D721Med (cell line): ENCODE measurements at places on chromosomes 3 and 15.

DNA sequence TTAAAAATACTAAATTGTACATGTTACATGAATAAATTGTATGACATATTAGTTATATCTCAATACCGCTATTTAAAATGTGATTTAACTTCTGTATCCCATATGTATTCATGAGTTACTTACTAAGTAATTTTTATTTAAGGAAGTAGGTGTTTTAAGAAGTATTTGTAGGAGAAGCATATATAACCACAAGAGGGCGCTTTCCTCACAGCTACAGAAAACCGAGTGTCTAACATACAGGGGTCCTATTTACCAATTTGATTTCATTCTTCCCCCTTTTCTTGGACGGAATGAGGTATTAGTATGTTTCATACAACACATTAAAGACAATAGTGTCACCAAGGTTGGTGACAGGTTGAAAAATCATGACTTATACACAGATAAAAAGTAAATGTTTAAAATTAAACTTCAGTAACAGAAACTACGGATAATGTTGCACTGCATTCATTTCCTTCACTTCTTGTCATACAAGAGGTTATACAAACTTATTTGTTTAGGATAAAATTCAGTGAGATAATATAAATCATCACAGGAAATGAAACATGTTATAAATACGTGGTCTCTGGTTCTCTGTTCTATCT lies 253.6 kb downstream of the MAGI1 start:
- no peak for DNase-seq

DNA sequence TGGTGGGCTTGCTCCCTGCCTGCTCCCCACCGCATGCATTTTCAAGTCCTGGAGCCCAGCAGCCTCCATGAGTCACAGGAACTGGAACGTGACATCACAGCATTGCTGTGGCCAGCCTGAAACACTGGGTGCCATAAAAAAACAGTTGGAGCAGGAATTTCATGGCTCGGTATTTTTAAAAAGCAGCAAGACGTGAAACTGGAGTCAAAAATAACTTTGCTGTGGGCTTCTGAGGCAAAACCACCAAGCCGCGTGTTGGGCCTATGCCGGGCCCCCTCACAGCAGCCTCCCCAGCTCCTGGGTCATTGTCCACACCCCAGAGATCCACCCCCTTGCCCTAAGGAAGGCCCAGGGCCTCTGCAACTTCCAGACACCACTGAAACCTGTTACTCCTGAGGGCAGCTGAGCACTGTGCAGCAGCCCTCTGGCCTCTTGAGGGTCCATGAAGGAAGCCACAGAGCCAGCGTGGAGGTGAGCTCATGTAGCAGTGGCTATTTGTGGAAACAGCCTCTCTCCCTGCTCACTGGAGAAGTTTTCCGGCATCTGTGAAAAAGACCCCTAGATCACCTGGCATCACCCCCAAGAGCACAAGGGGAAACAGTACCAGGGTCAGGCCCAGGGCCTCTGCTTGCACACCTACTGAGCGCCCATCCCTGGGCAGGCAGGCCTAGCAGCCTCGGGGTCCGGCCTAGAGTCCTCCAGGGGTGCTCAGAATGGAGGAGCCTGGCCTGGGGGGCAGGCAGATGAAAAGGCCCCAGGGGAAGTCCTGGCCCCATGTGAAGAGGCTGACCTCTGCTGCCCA lies 34.0 kb upstream of the DUSP7 start:
- DNase-seq, result no peak

GRCh38 chr15:64100958-64101357 lies 5.2 kb downstream of the SNX1 start:
- no peak for DNase-seq

- DNase-seq, result no peak
These were observed 142.6 kb downstream of the SATB1 start for GRCh38 chr3:18282507-18282906.

- no peak for DNase-seq
These were observed 321.5 kb upstream of the CTNNB1 start for GRCh38 chr3:40877631-40878463.
